ENCODE measurements at places on chromosomes 6 and 20. TPM values are rescaled to one million over a fixed set of nuclear protein-coding genes. Genes with fewer than 3 reads are reported as not detected.

TRIM40 gene
- not detected for total RNA-seq

TNXB gene
- 8.2 TPM for total RNA-seq

CYP39A1 gene
- total RNA-seq: 21.2 TPM

C6orf141 gene
- 0.22 TPM for total RNA-seq

- no peak for DNase-seq
Measured at GRCh38 chr6:28769626-28770402, 154.0 kb downstream of the TRIM27 start.

Data from right lobe of liver (tissue), 6 donors.